ENCODE measurements at places on chromosomes 5 and 9. TPM values are rescaled to one million over a fixed set of nuclear protein-coding genes. Genes with fewer than 3 reads are reported as not detected.

The SLC22A5 gene
- 5.2 TPM for total RNA-seq

The AFAP1L1 gene
- total RNA-seq, result 12.7 TPM

The KCNMB1 gene
- not detected for total RNA-seq

The PCDHGA9 gene
- 1.5 TPM for total RNA-seq

The PKD2L2 gene
- not detected for total RNA-seq

The OR1Q1 gene
- total RNA-seq, result not detected

The ACSL6 gene
- total RNA-seq, result 1.1 TPM

The PCDHB9 gene
- total RNA-seq, result 0.73 TPM

The WASHC1 gene
- total RNA-seq, result 5.1 TPM

The SPINK13 gene
- not detected for total RNA-seq

The LMAN2 gene
- 263 TPM for total RNA-seq

The ACTL7A gene
- total RNA-seq, result not detected

The PHYKPL gene
- 16.9 TPM for total RNA-seq
